Naive thymus-derived CD8-positive, alpha-beta T cell (primary cell): ENCODE measurements at places on chromosomes 4 and X. TPM values are rescaled to one million over a fixed set of nuclear protein-coding genes. Genes with fewer than 3 reads are reported as not detected.

BCORL1 gene
- 9.6 TPM for total RNA-seq

- peaks cover 1% of the 10 kb centered on the region for H3K4me1 ChIP-seq
- H3K4me3 ChIP-seq: no peak overlapping the region
- no peaks in the 10 kb centered on the region for H3K36me3 ChIP-seq
- no peak for DNase-seq
Measured at GRCh38 chrX:96771486-96771885, 86.8 kb downstream of the DIAPH2 start.

DNA sequence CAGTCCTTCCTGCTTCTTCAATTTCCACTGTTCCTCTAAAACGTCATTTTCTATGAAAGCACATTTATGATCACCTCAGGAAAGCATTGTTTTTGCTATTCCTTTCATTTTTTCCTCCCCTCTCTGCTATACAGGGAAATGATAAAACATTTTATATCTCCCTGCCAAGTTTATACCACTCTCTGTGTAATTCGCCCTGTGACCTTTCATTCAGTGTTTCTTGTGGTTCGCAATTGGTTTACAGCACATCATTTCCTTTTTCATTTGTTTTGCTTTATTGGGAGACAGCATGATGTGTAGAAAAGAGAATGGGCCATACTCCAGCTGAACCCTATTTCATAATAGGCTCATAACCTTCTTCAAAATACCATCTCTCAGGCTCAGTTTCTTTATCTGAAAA is 99.9 kb upstream of the RAPGEF2 start:
- no peak for DNase-seq
- H3K27me3 ChIP-seq: peaks cover 13% of the 10 kb centered on the region
- no peaks in the 10 kb centered on the region for H3K36me3 ChIP-seq
- peaks cover 3% of the 10 kb centered on the region for H3K4me1 ChIP-seq
- no peak overlapping the region for H3K27ac ChIP-seq

DNA sequence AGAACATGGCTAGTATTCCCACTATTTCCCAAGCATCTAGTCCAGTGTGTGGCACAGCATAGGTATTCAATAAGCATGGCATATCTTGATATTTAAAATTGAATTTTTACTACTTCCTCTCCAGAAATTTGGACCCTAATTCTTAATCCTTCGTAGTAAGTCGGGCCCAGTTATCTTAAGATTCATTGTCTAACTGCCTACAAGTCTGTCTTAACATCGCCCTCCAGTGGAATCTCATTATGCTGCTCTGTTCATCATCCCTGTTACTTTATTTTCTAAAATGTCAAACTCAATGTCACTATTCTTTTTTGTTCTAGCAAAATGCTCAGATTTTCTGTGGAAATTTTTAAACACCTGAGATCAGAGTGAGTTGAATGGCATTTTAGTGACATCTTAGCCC is 606.2 kb downstream of the KLHL13 start:
- H3K36me3 ChIP-seq: no peaks in the 10 kb centered on the region
- H3K27ac ChIP-seq: no peak overlapping the region
- DNase-seq: no peak
- H3K4me3 ChIP-seq: no peak overlapping the region
- no peaks in the 10 kb centered on the region for H3K27me3 ChIP-seq

DNA sequence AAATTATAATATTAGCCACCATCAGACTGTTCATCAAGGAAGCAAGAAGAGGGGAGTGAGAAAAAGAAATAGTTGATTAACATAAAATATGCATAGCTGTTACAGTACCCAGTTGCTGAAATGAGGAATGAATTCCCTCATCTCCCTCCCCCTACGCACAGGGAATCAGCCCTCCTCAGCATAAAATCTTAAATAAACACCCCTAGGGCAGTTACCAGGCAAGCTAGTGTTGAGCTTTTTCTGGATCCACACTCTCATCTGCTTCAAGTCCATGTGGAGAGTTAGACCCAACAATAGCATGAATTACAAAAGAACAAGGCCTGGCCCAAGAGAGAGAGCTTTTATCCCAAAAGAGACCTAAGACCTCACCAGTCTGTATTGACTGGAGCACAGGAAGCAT is 19.0 kb upstream of the SYTL4 start:
- H3K27ac ChIP-seq: no peak overlapping the region
- H3K27me3 ChIP-seq: peaks cover 6% of the 10 kb centered on the region
- H3K4me3 ChIP-seq: no peak overlapping the region

XG gene
- total RNA-seq: not detected

DCAF12L1 gene
- not detected for total RNA-seq

DNA sequence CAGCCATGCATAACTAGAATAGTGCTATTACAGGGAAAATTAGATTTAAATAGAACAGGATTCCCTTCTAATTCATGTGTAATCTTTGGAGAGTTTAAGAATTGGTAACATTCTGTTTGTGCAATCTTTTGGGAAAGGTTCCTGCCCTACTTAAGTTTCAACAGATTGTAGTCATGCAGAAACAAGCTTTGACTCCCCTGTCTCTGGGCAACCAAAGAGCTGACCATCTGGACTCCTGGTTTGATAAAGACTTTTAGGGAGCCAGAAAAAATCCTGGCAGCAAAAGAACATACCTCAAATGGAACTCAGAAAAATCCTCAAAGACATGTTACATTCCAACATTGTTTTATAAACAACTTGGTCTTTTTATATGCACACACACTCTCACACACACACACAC is 191.1 kb upstream of the NEIL3 start:
- no peak for DNase-seq
- H3K4me1 ChIP-seq: no peaks in the 10 kb centered on the region
- H3K27me3 ChIP-seq: no peaks in the 10 kb centered on the region
- no peak overlapping the region for H3K4me3 ChIP-seq
- no peak overlapping the region for H3K27ac ChIP-seq

SPANXD gene
- not detected for total RNA-seq

AWAT1 gene
- not detected for total RNA-seq

GNRHR gene
- not detected for total RNA-seq

DNA sequence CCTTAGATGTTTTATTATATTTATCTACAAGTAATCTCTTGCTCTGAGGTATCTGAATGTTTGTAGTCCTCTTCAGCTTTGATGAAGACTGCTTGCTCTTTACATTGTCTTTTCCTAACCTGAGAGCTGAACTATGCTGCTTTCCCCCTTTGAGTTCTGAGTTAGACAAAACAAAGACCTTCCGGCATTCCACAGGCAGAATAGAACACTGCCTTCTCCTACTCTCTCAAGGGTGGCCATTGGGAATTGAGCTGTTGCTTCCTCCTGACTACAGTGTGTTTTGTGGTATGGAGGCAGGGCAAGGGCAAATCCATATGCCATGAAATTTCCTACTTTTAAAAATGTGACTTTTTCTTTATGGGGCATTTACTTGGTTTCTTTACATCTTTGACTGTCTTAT is 841.0 kb downstream of the FAM133A start:
- no peak for DNase-seq
- H3K27me3 ChIP-seq: no peaks in the 10 kb centered on the region
- H3K36me3 ChIP-seq: no peaks in the 10 kb centered on the region
- H3K4me1 ChIP-seq: no peaks in the 10 kb centered on the region

DNA sequence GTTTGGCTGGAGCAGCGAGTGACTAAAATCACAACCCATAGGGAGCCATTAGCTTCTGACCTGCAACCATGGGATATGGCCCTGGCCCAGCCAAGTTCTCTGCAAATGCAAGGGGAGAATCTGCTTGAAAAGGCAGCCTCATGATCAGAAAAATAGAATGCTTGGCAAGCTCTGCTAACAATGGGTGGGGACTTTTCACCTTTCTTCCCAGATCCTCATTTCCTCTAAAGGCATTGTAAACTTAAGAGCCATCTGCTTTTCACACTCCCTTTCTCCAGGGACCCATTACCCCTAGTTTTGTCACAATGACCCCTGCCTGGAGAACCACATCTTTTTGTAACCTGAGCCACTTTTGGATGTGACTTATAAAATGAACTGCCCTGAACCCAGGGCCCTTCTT is 104.3 kb downstream of the PARM1 start:
- no peak overlapping the region for H3K27ac ChIP-seq
- H3K4me3 ChIP-seq: no peak overlapping the region
- no peaks in the 10 kb centered on the region for H3K27me3 ChIP-seq
- DNase-seq: no peak
- no peaks in the 10 kb centered on the region for H3K4me1 ChIP-seq

HEPH gene
- total RNA-seq: not detected

GRCh38 chrX:43953218-43953617 is 20.0 kb downstream of the NDP start:
- peaks cover 9% of the 10 kb centered on the region for H3K27me3 ChIP-seq
- H3K36me3 ChIP-seq: no peaks in the 10 kb centered on the region
- H3K27ac ChIP-seq: no peak overlapping the region
- H3K4me3 ChIP-seq: no peak overlapping the region
- peaks cover 5% of the 10 kb centered on the region for H3K4me1 ChIP-seq
- DNase-seq: no peak

- no peak overlapping the region for H3K27ac ChIP-seq
- H3K27me3 ChIP-seq: peaks cover 13% of the 10 kb centered on the region
- H3K4me3 ChIP-seq: no peak overlapping the region
Measured at GRCh38 chrX:100479329-100479728, 69.3 kb upstream of the PCDH19 start.

BEND4 gene
- 0.85 TPM for total RNA-seq

STK32B gene
- total RNA-seq: not detected

ARSJ gene
- 0.11 TPM for total RNA-seq

- peaks cover 22% of the 10 kb centered on the region for H3K27me3 ChIP-seq
- no peak overlapping the region for H3K4me3 ChIP-seq
- DNase-seq: no peak
- no peaks in the 10 kb centered on the region for H3K36me3 ChIP-seq
- no peak overlapping the region for H3K27ac ChIP-seq
Measured at GRCh38 chr4:109969087-109969486, 56.4 kb downstream of the EGF start.

- no peak overlapping the region for H3K27ac ChIP-seq
- no peak for DNase-seq
- H3K36me3 ChIP-seq: peaks cover 6% of the 10 kb centered on the region
- no peaks in the 10 kb centered on the region for H3K4me1 ChIP-seq
- H3K27me3 ChIP-seq: no peaks in the 10 kb centered on the region
Measured at GRCh38 chr4:99875071-99875470, 19.2 kb downstream of the LAMTOR3 start.

GC gene
- total RNA-seq: not detected
